ENCODE measurements at places on chromosomes 1 and 21. TPM values are rescaled to one million over a fixed set of nuclear protein-coding genes. Genes with fewer than 3 reads are reported as not detected.

Gene SPRR2E
- total RNA-seq = not detected

- H3K27me3 ChIP-seq = peaks cover 9% of the 10 kb centered on the region
- H3K27ac ChIP-seq = no peak overlapping the region
- no peak for DNase-seq
- H3K4me3 ChIP-seq = no peak overlapping the region
- no peaks in the 10 kb centered on the region for H3K36me3 ChIP-seq
- H3K4me1 ChIP-seq = peaks cover 3% of the 10 kb centered on the region
These were observed 112.3 kb downstream of the DDX20 start for GRCh38 chr1:111867868-111868440.

DNA sequence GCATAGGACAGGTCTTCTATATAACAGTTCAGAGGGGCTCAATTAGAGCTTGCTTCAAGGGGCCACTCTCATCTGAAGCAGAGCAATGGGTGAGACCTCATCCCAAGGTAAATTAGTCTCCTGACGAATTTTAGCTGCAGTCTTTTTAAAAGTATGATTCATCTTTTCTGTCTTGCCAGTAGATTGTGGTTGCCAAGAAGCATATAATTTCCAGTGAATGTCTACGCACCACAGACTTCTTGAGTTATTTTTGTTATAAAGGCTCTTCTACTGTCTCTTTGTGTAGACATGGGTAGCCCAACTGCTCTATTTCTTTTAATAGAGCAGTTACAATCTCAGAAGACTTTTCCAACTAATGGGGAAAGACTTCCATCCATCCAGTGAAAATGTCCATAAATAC, 108.9 kb upstream of the FMN2 start:
- no peaks in the 10 kb centered on the region for H3K4me1 ChIP-seq
- DNase-seq = no peak
- H3K36me3 ChIP-seq = no peaks in the 10 kb centered on the region
- H3K27ac ChIP-seq = no peak overlapping the region
- H3K27me3 ChIP-seq = no peaks in the 10 kb centered on the region
- H3K4me3 ChIP-seq = no peak overlapping the region

DNA sequence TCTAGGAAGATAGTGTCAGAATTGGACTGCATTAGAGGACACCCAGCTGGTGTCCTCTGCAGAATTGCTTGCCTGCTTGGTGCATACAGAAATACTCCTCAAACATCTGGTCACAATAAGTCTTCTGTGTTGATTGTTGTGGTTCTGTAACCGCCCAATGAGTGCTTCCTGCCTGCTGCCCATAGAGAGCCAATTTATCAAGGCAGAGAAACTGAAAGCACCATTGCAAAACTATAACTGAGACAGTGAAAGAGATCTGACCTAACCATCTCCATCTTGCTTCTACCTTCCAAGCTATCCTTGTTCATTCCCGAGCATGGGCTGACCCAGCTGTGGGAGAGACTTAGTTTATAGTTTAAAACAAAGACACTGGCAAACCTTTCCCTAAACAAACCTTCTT, 462.4 kb upstream of the RGS18 start:
- no peaks in the 10 kb centered on the region for H3K4me1 ChIP-seq
- no peak overlapping the region for H3K27ac ChIP-seq
- H3K4me3 ChIP-seq = no peak overlapping the region
- no peaks in the 10 kb centered on the region for H3K36me3 ChIP-seq
- H3K27me3 ChIP-seq = no peaks in the 10 kb centered on the region

Gene GABRD
- not detected for total RNA-seq

Gene SYTL1
- 29.7 TPM for total RNA-seq

DNA sequence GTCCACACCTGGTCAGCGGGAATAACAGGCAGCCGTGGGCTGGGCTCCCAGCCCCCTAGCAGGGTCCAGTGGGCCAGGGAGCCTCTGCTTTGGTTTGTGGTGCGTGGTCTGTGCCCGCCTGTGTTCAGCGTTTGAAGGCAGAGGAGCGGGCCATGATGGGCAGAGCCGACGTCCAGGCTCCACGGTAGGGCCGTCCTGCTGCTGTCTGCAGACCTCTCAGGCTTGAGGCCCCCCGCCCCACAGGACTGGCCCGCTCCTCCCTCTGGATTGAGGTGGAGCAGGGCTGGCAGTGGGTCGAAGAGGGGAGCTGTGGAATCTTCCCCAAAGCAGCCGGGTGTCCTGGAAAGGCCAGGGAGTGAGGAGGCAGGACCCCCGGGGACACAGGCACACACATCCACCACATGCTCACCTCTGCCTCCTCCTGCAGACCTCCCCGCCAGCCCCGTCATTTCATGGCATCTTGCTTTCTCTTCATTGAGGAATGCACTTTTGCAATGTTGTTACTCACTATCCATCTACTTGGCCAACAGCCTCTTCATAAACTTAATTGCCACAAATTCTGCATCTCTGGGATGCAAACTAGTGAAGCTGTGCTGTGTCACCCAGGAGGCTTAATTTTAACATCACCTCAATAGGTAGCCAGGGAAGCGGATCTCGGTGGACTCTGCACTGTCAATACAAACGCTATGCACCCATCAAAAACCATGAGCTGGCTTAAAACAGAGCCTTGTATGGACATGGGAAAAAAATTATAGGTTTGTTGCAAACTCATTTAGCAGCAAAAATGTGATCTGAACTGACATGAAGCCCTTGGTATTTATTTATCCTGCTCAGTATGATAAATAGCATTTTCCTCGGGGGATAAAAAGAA, 85.9 kb downstream of the PDE9A start:
- peaks cover 5% of the 10 kb centered on the region for H3K36me3 ChIP-seq
- no peaks in the 10 kb centered on the region for H3K27me3 ChIP-seq
- no peak overlapping the region for H3K4me3 ChIP-seq
- H3K27ac ChIP-seq = peak overlapping the region; percentile 9

- DNase-seq = no peak
- H3K4me1 ChIP-seq = peaks cover 4% of the 10 kb centered on the region
- H3K27me3 ChIP-seq = peaks cover 14% of the 10 kb centered on the region
- H3K4me3 ChIP-seq = no peak overlapping the region
- H3K27ac ChIP-seq = no peak overlapping the region
These were observed 67.6 kb upstream of the GUCA2B start for GRCh38 chr1:42085596-42085995.

DNA sequence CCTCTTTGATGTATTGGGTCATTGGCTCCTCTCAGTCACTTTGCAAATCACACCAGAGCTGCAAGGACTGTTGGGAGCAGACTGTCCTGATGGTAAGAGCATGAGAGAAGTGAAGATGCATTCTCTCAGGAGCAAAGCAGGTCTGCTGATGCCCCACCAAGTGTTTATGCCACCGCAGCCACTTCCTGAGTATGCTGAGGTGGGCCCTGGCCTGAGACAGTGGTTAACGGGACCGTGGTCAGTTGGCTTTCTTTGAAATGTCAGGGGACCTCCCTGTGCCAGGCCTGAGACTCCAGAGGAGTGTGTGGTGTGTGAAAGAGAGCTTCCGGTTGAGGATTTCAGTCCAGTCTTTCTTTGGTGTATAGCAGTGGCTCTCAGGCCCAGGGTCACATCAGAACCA, 79.4 kb downstream of the SPATA46 start:
- H3K36me3 ChIP-seq = no peaks in the 10 kb centered on the region
- DNase-seq = no peak
- H3K4me3 ChIP-seq = no peak overlapping the region

Gene CFAP107
- not detected for total RNA-seq

DNA sequence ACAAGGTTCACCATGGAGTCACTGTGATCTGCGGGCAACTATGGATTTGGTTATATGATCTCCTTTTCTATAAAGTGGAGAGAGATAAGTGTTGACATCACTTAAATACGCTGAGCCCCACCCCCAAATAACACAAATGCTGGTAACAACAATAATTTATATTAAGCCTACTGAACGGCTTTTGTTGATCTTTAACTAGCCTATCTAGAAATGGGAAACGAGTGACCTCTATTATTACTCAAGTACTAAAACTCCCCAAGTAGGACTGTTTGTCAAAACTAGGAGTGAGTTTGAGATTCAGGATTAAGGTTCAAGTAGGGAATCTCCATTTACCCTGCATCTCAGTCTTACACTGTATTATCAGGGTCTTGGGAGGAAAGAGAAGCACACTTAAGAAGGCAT, 52.2 kb downstream of the MAP3K7CL start:
- peaks cover 25% of the 10 kb centered on the region for H3K4me1 ChIP-seq
- DNase-seq = no peak
- no peak overlapping the region for H3K27ac ChIP-seq
- peak overlapping the region; percentile 77 for H3K4me3 ChIP-seq

GRCh38 chr1:209512821-209513220, 70.7 kb upstream of the CAMK1G start:
- DNase-seq = no peak
- no peaks in the 10 kb centered on the region for H3K36me3 ChIP-seq
- H3K27me3 ChIP-seq = peaks cover 5% of the 10 kb centered on the region
- no peak overlapping the region for H3K4me3 ChIP-seq
- no peak overlapping the region for H3K27ac ChIP-seq

- no peaks in the 10 kb centered on the region for H3K27me3 ChIP-seq
- no peaks in the 10 kb centered on the region for H3K36me3 ChIP-seq
- DNase-seq = no peak
- H3K4me1 ChIP-seq = no peaks in the 10 kb centered on the region
- no peak within 1 kb of the TSS for H3K4me3 ChIP-seq
- H3K27ac ChIP-seq = no peak within 1 kb of the TSS
These were observed at the start of gene SPATA46 for GRCh38 chr1:162376691-162377090. TSS of gene SPATA46 (minus strand) at chr1:162376854. CDS start at chr1:162376790, 64 bp downstream.

DNA sequence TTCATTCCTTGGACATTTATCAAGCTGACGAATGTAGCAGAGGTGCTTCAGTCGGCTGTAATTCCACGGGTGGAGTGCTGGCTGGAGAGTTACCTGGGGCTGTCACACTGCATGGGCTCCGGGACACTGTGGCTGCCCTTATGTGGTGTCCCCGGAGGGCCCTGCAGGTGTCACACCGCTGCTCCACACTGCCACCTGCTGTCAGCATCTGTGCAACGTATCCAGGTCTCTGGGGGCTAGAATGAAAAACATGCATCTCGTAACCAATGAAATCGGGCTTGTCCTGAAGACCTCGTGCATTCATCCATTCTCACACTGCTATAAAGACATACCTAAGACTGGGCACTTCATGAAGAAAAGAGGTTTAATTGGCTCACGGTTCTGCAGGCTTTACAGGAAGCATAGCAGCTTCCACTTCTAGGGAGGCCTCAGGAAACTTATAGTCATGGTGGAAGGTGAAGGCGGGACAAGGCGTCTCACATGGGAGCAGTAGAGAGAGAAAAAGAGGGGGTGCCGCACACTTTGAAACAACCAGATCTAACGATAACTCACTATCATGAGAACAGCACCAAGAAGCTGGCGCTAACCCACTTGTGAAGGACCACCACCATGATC, 46.7 kb upstream of the PCBP3 start:
- no peaks in the 10 kb centered on the region for H3K27me3 ChIP-seq
- no peak overlapping the region for H3K27ac ChIP-seq
- H3K36me3 ChIP-seq = no peaks in the 10 kb centered on the region
- H3K4me3 ChIP-seq = no peak overlapping the region

Gene SH3BGR
- total RNA-seq = 1.4 TPM

- H3K27me3 ChIP-seq = peaks cover 14% of the 10 kb centered on the region
- no peak for DNase-seq
- H3K27ac ChIP-seq = peak overlapping the region; percentile 31
- peak overlapping the region; percentile 85 for H3K4me3 ChIP-seq
These were observed 3.2 kb downstream of the ATP1B1 start for GRCh38 chr1:169109561-169110134.

Gene COL6A2
- 2.0 TPM for total RNA-seq

DNA sequence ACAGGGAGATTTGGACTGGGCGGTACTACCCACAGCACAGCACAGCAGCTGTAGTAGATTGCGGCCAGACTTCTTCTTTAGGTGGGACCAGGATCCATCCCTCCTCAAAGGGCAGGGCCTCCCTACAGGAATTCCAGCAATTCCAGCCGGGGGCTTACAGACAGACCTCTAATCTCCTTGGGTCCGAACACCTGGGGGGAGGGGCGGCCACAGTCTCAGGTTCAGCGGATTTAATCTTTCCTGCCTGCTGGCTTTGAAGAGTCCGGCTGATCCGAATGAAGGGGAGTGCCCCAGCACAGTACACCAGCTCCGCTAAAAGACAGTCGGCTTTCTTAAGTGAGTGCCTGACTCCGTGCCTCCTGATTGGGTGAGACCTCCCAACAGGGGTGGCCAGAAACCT, 1708.5 kb downstream of the BRINP3 start:
- no peak overlapping the region for H3K4me3 ChIP-seq
- DNase-seq = no peak
- no peak overlapping the region for H3K27ac ChIP-seq
- no peaks in the 10 kb centered on the region for H3K36me3 ChIP-seq
- no peaks in the 10 kb centered on the region for H3K27me3 ChIP-seq

DNA sequence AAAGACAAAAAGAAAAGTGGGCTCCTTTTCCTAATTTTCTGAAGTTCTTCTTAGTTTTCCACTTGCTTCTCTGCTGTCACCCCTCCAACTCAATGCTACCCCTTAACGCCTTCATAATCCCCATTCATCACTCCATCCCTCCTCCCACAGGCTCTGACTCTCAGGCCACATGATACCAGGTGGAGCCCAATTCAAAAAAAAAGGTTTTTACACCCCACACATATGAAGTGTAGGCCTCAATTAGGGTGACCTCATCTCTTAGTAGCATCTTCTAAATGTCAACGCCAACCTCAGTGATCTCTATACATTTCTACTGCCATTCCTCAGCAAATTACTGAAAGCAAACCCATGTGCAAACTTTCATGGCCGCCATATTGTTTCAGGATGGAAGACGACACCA, 6.4 kb downstream of the SSBP3 start:
- H3K27ac ChIP-seq = peak overlapping the region; percentile 85
- no peak for DNase-seq
- H3K4me3 ChIP-seq = peak overlapping the region; percentile 57
- H3K27me3 ChIP-seq = no peaks in the 10 kb centered on the region
